ENCODE measurements at places on chromosomes 7 and 10. TPM values are rescaled to one million over a fixed set of nuclear protein-coding genes. Genes with fewer than 3 reads are reported as not detected.
A peak's percentile ranks its signal among the peaks of the same experiment; 100 is the strongest.

Gene DOCK1
- total RNA-seq, result 0.14 TPM

Gene PGAM2
- not detected for total RNA-seq

Gene BRAT1
- 30.9 TPM for total RNA-seq

Gene SPDYE8
- not detected for total RNA-seq

Gene MEIG1
- total RNA-seq, result not detected

Gene GNGT1
- total RNA-seq, result not detected

Gene KRIT1
- 28.6 TPM for total RNA-seq

Gene SDK1
- 0.25 TPM for total RNA-seq

Gene MINDY4
- total RNA-seq, result 1.7 TPM

DNA sequence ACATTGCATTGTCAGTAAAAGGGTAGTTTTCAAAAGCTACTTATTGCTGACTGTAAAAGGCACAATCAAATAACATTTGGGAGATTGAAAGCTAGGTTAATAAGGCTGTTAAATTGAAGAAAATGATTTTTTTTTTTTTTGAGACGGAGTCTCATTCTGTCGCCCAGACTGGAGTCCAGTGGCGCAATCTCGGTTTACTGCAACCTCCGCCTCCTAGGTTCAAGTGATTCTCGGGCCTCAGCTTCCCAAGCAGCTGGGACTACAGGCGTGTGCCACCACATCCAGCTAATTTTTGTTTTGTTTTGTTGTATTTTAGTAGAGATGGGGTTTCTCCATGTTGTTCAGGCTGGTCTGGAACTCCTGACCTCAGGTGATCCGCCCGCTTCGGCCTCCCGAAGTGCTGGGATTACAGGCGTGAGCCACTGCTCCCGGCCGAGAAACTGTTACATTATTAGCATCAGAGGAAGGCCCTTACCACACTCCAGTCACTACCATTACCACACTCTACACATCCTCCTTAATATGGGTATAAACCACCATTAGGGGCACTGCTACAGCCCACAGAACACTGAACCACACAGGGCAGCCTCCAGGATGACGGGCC is 1.0 kb downstream of the CYP51A1 start:
- peaks cover 27% of the 10 kb centered on the region for H3K36me3 ChIP-seq
- H3K4me1 ChIP-seq, result peaks cover 32% of the 10 kb centered on the region
- H3K27me3 ChIP-seq, result no peaks in the 10 kb centered on the region
- H3K4me3 ChIP-seq, result peak overlapping the region; percentile 99
- peak; percentile 3 for DNase-seq
- H3K27ac ChIP-seq, result peak overlapping the region; percentile 100

DNA sequence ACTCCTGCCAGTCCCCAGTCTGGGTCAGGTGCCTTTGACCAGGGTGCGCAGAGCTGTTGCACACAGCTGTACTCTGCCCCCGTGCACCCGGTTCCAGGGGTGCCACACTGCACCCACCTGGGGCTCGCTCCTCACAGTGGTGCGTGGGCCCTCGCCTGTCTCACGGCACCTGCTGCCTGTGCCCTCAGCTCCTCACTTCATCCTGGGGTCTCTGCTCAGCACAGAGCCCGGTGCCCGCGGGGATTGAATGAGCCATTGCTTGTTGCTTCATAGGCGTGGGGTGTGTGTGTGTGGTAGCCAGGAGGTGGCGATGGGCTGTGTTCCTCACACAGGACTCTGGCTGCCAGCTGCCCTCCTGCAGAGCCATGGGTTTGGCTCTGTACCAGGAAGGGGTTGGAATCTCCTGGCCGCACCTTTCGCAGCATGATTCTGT is 18.5 kb downstream of the EIF3B start:
- H3K4me1 ChIP-seq, result peaks cover 2% of the 10 kb centered on the region
- no peak overlapping the region for H3K27ac ChIP-seq

DNA sequence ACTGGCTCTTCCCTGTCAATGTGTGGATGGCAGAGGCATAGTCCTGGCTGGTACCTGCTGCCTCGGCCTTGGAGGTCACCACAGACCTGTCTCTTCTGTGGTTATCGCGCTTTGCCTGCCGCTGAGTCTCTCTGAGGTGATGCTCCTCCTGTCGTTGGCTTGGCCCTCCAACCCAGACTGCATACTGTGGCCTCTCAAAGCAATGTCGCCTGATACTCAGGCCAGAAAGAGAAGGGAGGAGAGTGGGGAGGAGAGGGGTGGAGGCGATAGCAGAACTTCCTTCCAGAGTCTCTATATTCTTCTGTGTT is 133.2 kb upstream of the KCNMA1 start:
- no peak overlapping the region for H3K4me3 ChIP-seq
- peaks cover 2% of the 10 kb centered on the region for H3K27me3 ChIP-seq
- H3K4me1 ChIP-seq, result no peaks in the 10 kb centered on the region
- no peaks in the 10 kb centered on the region for H3K36me3 ChIP-seq
- H3K27ac ChIP-seq, result no peak overlapping the region
- DNase-seq, result no peak

DNA sequence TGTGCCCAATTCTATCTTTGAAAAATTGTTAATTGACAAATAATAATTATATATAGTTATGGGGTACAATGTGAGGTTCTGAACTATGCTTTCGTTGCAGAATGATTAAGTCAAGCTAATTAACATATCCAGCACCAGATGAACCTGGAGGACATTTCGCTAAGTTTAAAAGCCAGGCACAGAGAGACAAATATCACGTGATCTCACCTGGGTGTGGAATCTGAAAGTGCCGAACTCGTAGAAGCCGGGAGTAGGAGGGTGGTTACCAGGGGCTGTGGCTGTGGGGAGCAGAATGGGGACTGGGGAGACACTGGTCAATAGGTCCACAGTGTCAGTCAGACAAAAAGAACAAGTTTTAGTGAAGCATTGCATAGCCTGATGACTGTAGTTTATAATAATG is 332.9 kb upstream of the SHH start:
- no peak for DNase-seq
- H3K4me3 ChIP-seq, result no peak overlapping the region
- no peaks in the 10 kb centered on the region for H3K4me1 ChIP-seq

GRCh38 chr7:158127241-158127640 is 460.4 kb downstream of the PTPRN2 start:
- no peaks in the 10 kb centered on the region for H3K4me1 ChIP-seq
- no peaks in the 10 kb centered on the region for H3K36me3 ChIP-seq

GRCh38 chr10:59077855-59078254 is 98.6 kb upstream of the PHYHIPL start:
- H3K4me1 ChIP-seq, result no peaks in the 10 kb centered on the region
- no peaks in the 10 kb centered on the region for H3K36me3 ChIP-seq
- no peak overlapping the region for H3K27ac ChIP-seq

DNA sequence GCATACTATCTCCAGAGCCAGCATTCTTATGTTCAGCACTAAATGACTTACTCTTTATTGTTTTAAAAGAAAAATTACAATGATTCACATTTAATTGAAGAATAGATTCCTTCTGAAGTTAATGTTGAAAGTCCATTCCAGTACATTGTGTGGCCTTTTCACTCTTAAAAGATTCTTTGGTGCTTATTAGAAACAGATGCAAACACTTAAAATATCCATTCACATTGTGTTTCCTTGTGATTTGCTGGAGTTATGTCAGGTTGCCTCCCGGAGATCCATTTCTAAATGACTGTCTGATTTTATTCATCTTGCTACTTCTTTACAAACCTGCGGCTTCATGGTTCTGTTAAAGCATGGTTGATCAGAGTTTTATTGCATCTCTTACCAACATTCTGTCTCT is 152.8 kb downstream of the FOXP2 start:
- no peaks in the 10 kb centered on the region for H3K36me3 ChIP-seq
- no peaks in the 10 kb centered on the region for H3K27me3 ChIP-seq
- no peak overlapping the region for H3K4me3 ChIP-seq
- no peaks in the 10 kb centered on the region for H3K4me1 ChIP-seq
- H3K27ac ChIP-seq, result no peak overlapping the region

- no peaks in the 10 kb centered on the region for H3K27me3 ChIP-seq
- H3K4me1 ChIP-seq, result no peaks in the 10 kb centered on the region
- no peak overlapping the region for H3K27ac ChIP-seq
- DNase-seq, result no peak
- H3K4me3 ChIP-seq, result no peak overlapping the region
Measured at GRCh38 chr7:135342887-135343286, 109.2 kb downstream of the STRA8 start.

DNA sequence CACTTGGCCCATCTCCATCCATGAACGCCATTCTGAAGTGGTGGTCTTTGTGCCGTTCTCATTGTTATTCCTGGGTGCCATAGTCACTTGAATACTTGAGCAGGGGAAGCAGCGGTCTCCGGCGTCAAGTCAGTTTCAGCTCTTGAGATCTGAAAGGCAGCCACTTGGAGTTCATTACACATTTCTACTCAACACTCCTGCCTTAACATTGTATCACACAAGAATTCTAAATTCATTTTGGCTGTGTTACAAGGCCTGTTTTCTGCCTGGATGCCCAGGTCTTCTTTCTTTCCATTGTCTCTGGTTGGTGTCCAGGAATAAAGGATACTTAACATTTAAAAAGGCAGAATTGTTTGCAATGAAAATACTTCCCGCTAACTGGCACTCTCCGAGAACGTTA is 69.0 kb upstream of the RAB11FIP2 start:
- H3K36me3 ChIP-seq, result no peaks in the 10 kb centered on the region
- no peak for DNase-seq
- H3K4me3 ChIP-seq, result no peak overlapping the region
- H3K4me1 ChIP-seq, result no peaks in the 10 kb centered on the region
- H3K27ac ChIP-seq, result no peak overlapping the region

GRCh38 chr7:19728716-19729115 is 19.9 kb upstream of the POLR1F start:
- no peak overlapping the region for H3K27ac ChIP-seq
- no peaks in the 10 kb centered on the region for H3K36me3 ChIP-seq
- no peak overlapping the region for H3K4me3 ChIP-seq
- DNase-seq, result no peak
- peaks cover 16% of the 10 kb centered on the region for H3K27me3 ChIP-seq

GRCh38 chr7:94787285-94787684 is 120.1 kb upstream of the PPP1R9A start:
- no peaks in the 10 kb centered on the region for H3K4me1 ChIP-seq
- no peaks in the 10 kb centered on the region for H3K27me3 ChIP-seq
- no peaks in the 10 kb centered on the region for H3K36me3 ChIP-seq
- H3K4me3 ChIP-seq, result no peak overlapping the region

- no peaks in the 10 kb centered on the region for H3K4me1 ChIP-seq
- H3K27ac ChIP-seq, result no peak overlapping the region
- DNase-seq, result no peak
- H3K36me3 ChIP-seq, result no peaks in the 10 kb centered on the region
- no peak overlapping the region for H3K4me3 ChIP-seq
- H3K27me3 ChIP-seq, result no peaks in the 10 kb centered on the region
Measured at GRCh38 chr7:46391231-46392201, 470.4 kb upstream of the IGFBP3 start.

DNA sequence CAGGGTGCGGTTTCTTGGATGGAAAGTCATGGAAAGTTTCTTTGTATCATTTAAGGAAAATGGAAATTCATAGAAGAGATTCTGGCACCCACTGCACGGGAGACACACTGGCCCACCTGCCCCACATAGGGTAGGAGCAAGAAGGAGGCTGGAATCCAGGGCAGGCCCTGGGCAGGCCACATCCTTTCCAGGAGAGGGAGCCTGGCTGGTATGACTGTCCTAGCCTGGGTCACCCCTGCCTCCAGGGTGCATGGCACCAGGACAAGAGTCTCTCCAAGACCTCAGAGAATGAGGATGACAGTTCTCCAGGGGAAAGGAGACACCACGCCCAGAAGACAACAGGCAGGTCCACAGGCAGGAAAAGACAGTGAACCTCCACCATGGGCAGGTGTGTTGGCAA is 297.2 kb downstream of the TCERG1L start:
- no peak overlapping the region for H3K27ac ChIP-seq
- DNase-seq, result no peak

DNA sequence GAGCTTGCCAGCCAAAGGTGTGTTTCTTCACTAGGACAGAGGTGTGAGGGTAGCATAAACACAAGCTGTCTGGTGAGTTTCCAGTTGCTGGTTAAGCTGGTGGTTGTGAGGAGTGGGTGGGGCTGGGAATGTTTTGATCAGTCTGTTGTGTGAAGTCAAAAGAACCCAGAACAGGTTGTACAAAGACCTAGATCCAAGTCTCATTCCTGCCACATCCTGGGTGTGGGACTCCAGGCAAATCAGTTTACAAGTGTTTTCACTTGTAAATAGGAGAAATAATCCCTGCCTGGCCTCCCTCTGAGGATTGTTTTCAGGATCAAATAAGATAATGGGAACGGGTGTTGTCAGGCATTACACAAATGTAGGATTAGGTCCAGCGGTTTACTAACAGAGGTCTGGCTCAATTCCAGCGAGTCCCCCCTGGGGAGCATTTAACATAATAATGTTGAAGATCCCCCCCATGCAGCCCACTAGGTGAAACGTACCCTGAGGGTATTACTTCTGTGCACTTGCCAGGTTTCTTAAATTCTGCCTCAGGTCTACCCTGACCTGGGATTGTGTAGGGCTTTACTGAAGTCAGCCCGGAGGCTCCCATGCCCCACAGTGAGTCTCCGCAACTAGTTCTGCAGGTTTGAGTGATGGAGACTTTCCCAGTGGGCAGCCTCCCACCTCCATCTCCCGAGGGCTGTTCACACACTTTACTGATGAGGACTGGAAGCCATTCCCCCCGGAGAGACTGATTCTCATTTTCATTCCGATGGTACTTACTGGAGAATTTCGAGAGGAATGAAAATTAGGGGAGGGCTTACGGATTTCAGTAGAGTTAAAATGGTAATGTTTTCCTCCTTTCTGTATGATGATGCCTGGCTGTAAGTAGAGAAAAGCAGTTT is 2.7 kb upstream of the FRAT2 start:
- peaks cover 21% of the 10 kb centered on the region for H3K4me1 ChIP-seq
- H3K4me3 ChIP-seq, result no peak overlapping the region
- DNase-seq, result no peak
- no peaks in the 10 kb centered on the region for H3K36me3 ChIP-seq
- no peak overlapping the region for H3K27ac ChIP-seq

DNA sequence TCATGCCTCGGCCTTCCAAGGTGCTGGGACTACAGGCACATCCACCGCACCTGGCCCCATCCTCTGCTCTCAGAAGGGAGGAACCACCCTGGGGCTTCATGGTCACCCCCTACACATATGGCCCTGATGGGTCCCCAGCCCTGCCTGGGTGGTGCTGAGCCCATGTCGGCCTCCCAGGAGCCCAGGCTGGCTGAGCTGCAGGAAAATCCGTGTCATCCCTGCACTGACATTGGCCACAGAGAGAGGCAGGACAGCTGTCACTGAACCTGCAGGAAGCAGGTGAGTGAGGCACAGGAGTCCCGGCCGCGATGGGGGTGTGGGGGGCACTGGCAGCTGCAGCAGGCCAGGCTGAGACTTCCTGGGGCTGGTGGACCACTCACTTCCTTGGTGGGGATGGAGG is 8.0 kb downstream of the GRIFIN start:
- DNase-seq, result no peak
- no peaks in the 10 kb centered on the region for H3K36me3 ChIP-seq
- peaks cover 2% of the 10 kb centered on the region for H3K4me1 ChIP-seq
- no peak overlapping the region for H3K27ac ChIP-seq
- H3K27me3 ChIP-seq, result peaks cover 4% of the 10 kb centered on the region
